ENCODE measurements at places on chromosomes 16 and 17.

DNA sequence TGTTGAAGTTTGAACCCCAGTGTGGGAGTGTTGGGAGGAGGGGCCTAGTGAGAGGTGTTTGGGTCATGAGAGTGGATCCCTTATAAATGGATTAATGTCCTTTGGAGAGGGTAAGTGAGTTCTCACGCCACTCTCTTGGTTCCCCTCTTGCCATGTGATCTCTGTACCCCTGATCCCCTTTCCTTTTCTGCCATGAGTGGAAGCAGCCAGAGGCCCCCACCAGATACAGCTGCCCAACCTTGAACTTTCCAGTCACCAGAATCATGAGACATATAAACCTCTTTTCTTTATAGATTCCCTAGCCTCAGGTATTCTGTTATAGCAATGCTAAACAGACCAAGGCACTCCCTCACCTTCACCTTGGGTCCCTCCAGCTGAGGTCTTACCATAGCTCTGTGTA is 7.4 kb downstream of the SLC6A2 start:
- DNase-seq = no peak

- peak; percentile 64 for DNase-seq
These were observed 31.7 kb downstream of the OSBPL7 start for GRCh38 chr17:47789611-47790561.

DNA sequence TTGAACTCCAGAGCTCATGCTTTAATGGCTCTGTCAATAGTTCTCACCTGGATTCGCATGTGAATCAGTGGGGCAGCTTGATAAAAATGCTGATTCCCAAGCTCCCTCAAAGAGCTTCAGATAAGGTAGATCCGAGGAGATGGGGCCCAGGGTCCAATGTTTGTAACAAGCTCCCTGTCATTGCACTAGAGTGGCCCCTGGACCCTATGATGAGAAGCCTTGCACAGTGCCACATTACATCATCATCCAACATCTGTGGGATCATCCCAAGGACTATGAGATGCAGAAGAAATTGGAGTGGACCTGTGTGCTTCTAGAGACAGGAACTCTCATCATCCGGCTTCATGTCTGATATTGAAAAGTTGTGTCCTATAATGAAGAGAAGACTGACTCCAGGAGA is 340.8 kb downstream of the SHISA9 start:
- no peak for DNase-seq

DNA sequence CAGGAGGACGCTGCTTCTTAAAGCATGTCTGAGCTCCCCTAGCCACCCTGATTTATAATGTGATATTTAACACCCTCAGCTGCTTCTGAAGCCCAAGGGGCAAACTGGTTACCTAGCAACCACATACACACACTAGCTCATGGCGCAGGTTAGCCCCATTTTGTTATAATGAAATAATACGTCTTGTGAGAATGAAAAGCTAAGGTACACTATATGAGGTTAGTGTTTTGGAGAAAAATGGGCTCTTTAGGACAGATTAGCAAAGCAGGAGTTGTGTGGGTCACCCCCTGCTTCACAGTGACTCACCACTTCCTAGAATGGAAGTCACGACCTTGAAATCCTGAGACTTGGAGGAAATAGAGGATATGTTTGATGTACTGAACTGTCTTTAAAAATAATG is 404.8 kb upstream of the HSBP1 start:
- DNase-seq = no peak

DNA sequence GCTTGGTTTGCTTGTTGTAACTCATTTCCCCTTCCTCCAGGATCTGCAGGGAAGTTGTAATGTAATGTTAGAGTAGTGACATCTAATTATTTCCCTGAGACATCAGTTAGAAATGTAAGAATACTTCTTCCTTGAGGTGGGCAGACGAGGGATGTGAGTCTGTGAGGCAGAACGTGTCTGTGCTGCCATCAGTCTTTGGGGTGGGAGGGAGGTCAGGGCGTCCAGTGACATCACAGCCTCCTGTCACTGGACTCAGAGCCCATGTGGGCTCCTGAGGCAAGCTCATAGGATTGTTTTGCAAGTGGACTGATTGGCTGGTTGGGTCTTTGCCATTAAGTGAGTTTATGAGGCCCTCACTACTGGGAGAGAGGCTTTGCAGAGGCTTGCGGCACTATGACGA is 188.8 kb downstream of the CCDC182 start:
- DNase-seq = no peak

DNA sequence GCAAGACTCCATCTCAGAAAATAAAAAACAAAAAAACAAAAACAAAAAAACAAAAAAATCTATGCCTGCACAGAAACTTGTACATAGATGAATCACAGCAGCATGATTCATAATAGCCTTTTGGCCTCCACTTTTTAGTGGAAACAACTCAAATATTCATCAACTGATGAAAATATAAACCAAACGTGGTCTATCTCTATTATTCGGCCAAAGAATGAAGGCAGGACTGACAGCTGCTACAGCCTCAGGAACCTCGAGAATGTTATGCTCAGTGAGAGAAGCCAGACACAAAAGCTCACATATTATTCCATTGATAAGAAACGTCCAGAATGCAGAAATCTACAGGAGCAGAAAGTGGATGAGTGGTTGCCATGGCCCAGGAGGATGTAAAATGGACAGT is 19.8 kb downstream of the PPL start:
- no peak for DNase-seq

DNA sequence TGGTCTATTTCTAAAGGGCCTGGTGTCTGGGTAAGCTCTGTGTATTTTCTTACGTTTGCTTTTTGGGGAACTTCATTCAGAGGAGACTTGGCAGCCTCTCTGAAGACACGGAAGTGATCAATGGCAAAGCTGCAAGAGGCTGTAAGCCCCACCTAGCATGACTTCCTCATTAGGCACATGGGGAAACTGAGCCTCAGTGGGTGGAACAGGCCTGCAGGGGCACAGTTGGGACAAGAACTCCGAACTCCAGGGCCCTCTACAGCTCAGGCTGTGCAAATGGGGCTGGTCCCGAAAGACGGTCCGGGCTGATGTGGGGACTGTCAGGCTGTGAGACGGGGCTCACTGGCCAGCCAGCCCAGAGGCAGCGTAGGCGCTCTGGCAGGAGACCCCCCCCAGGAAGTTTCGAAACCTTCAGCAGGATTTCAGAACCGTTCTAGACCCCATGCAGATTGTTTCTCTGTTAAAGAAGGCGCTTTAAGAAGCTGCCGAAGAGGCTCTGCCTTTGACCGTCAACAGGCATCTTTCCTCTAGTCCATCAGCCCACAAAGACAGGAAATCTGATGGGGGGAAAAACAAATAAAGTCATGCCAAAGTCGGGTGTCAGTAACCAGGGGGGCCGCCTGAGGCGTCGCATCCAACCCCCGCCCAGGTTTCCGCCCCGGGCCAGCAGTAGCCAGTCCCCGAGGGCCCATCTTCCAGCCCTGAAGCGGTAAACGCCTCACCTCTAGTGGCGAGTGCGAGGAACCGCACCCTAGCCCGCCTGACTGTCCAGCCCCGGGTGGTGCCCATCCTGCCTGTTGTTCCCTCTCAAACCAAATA is 79.8 kb upstream of the TBC1D3K start:
- no peak for DNase-seq

DNA sequence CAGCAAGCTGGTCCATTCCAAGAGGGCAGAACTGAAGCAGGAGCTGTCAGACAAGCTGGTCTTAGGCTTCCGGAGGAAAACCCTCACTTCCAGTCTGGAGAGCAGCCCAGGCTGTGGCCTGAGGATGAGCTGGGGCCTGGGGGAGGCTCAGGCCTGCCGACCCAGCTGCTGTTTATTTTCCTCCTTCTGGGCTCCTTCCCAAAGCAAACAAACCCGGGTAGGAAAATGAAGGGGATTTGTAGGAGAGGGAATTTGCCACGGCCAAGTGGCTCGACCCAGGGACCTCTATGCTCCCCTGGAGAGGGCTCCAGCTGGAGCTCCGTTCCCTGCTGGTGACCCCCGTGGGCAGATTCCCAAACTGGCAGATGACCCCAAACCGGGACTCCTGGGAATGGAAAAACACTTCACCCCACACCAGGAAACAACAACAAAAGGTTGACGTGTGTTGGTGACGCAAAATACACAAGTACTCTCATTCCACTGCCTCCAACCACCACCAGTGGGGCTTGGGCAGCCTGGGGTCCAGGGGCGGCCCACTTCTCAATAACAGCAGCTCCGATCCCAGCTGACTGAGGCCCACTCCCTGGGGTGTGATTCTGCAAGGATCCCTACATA is 8.8 kb downstream of the JUP start:
- DNase-seq = peak; percentile 77

DNA sequence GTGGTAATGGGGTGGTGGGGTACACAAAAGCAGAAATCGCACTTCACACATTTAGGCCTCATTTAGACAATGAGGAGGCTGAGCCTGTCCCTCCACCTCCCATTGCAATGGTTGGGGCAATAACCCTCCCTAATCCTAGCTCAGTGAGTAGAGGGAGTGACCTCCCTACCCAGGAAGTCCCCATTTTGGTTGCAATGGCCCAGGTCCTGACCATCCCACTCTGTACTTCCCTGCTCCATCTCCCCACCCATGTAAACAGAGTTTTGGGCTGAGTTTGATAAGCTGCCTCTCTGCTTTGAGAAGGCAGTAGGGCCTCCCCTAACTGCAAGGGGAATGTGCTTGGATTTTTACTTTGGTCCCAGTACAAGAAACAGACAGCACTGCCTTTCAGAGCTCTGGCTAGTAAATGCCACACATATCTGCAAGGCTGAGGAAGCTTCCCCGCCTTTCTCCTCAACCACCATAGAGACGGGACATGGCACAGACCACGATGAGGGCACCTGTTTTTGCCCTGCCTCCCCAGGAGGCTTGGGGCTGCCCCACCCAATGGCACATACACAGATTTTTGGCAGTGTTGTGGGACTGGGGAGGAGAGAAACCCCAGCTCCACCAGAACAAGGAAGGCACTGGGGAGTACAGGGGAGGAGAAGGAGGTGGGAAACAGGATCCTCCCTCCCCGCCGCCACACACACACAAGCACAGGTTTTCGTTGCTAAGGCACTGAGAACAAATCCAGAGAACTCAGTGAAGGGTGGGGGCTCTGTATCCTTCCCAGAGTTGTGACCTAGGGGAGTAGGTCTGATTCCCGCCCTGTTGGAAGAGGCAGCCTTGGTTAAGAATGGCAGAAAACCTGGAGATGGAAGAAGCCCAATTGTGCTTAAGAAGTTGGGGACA is 7.3 kb downstream of the VAT1 start:
- DNase-seq = no peak

GRCh38 chr17:46020023-46020761 is 21.1 kb downstream of the STH start:
- no peak for DNase-seq

DNA sequence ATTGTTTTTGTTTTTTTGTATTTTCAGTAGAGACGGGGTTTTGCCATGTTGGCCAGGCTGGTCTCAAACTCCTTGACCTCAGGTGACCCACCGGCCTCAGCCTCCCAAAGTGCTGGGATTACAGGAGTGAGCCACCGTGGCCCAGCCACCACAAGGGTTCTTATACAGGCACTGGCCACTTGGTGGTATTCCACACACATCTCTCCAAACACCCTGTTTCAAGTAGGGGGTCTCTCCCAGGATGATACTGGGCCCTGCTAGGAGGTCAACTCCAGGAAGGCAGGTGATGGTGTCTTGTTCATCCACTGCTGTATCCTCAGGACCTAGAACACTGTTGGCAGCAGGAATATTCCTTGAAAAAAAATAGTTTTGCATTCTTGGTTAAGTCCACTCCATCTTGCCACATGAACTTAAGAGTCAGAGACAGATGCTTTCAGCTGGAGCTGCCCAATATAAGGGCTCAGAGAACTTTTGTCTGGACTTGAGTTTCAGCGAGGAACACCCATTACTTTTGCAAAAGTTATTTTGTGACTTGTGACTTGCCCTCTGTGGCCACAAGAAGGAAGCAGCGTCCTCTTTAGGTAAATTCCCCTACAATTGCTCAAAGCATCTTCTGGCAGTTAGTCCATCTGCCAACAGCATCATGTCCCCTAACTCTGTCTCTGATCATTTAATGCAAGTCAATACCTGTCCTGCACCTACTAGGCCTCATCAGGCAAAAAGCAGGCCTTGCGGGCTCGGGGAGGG is 7.4 kb upstream of the EEF2K start:
- peak; percentile 19 for DNase-seq

DNA sequence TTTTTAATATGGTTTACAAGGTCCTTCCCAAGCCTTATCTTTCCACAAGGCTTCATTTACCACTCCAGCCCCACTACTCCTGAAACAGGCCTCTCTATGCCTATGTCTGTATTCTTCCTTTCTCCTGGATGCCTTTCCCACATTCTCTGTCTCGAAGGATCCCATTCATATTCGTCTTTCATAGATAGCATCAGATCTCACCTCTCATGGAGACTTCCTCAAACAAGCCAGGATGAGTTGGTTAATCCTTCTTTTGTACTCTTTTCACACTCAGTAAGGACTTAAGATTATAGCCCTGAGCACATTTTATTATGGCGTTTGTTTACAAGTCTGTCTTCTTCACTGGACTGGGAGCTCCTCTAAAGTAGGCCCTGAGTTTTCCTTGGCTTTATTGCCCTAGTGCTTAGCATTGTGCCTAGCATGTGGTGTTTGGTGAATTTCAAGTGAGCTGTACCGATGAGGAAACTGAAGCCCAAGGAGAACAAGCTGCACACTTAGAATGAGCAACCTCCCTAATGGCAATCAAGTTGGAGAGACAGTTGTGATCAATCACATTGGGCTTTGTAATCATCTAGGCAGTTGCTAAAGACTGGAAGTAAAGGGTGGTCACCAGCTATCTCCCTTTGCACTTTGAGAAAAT is 10.0 kb upstream of the TBX4 start:
- DNase-seq = no peak

GRCh38 chr16:5319799-5320198 is 222.2 kb upstream of the EEF2KMT start:
- no peak for DNase-seq

DNA sequence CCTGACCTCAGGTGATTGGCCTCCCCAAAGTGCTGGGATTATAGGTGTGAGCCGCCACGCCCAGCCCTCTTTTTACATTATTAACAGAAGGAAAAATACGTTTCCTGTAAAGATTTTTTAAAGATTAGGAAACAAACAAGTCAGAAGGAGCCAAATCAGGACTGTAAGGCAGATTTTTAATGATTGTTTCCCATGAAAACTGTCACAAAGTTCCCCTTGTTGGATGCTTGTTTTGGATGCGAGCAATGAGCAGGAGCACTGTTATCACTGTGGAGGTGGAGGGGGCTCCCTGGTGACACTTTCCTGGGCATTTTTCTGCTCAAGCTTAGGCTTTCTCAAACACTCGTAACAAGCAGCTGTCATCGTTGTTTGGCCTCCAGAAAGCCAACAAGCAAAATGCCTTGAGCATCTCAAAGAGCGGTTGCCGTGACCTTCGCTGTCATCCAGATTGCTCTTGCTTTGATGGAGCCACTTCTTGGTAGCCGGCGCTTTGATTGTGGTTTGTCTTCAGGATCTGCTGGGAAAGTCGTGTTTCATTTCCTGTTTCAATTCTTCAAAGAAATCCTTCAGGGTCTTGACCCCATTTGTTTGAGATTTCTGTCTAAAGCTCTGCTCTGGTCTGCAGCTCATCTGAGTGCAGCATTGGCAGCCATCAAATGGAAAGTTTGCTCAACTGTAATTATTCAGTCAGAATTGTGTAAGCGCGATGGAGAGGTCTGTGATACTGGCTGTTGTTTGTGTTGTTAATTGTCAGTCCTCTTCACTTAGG is 128.7 kb downstream of the RPTOR start:
- DNase-seq = no peak

- peak; percentile 20 for DNase-seq
These were observed 11.1 kb upstream of the CHRNE start for GRCh38 chr17:4913994-4914393.

- DNase-seq = peak; percentile 83
These were observed 959 bp downstream of the SSH2 start for GRCh38 chr17:29929006-29929532.

Measured in ACHN (cell line).